ENCODE measurements at places on chromosomes 11 and 22.

- no peak for DNase-seq
Observed at GRCh38 chr22:45334068-45334467, 24.3 kb downstream of the FAM118A start.

DNA sequence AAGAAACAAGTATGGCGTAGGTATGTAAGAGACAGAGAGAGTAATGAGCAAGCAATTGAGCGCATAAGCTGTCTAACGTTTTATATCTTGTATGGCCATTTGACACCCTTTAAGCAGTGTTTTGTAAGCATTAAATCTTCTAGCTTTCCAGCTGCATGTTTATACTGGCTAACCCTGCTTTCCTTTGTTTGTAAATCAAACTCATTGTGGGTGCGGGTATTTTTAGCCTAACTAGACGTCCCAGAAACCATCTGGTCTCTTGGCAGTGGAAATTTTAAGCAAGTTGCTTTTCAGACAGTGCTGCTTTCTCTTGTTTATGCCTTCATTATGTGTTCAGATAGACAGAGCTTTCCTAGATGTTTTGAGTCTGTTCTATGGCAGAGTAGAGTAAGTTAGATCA, 73.5 kb downstream of the RNF169 start:
- DNase-seq = no peak

DNA sequence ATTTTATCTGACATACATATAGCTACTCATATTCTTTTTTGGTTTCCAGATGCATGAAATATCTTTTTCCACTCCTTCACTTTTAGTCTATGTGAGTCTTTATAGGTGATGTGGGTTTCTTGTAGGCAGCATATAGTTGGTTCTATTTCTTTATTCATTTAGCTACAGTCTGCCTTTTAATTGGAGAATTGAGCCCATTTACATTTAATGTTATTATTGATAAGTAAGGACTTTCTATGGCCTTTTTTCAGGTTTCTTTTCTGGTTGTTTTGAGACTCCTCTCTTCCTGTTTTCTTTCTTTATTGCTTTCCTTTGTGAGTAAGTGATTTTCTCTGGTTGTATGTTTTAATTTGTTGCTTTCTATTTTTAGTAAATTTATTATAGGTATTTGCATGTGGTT, 27.2 kb downstream of the CNTF start:
- no peak for DNase-seq

DNA sequence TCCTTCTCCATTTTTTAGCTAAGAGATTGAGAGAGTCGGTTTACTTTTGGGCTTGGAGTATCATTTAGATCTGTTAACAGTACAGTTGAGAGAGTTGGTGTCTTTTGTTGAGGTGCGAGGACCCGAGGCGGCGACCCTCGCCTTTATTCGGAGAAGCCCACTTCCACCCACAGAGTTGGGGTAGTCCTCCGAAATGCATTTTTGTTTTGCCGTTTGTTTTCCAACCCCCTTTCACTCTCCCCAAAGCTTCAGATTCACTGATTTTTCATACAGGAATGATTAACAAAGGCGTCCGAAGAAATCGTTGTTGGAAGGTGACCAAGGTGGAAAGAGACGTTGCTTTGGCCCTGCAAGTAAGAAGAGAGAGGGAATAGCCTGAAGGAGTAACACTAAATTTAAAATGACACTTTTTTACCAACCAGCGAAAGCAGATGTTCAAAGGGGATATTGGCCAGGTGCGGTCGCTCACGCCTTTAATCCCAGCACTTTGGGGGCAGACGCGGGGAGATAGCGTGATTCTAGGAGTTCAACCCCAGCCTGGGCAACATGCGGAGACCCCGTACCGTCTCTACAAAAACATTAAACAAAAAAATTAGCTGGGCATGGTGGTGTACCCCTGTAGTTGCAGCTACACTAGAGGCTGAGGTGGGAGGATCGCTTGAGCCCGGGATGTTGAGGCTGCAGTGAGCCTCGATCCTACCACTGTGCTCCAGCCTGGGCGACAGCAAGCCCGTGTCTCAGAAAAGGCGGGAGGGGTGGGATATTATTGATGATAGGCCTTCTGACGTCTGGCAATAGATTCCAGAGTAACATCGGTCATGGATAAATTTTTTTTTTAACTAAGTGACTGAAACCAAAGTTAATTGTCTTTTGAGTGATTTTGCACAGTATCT, 899 bp upstream of the RAB30 start:
- DNase-seq = no peak

- no peak for DNase-seq
Observed at GRCh38 chr22:25070956-25071355, 118.4 kb downstream of the KIAA1671 start.

DNA sequence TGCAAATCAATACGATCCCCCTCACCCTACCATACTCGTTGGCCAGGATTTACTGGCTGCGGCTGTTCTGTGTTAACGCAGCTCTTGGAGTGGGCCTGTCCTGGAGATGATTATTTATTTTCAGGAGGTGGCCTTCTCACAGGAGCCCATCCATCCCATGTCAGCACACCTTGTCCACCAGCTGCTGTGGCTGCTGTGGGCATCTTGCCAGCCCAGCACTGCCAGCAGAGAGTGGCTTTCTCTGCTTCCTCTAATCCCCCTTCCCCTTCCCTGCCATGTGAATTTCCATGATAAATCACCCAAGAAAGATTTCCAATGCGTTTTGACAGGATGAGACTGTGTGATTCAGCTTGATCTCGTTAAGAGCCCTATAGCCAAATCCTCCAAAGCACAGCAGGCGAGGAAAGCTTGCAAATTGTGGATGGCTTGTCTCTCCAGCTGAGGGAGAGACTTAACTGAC, 309.1 kb upstream of the C11orf87 start:
- DNase-seq = no peak

DNA sequence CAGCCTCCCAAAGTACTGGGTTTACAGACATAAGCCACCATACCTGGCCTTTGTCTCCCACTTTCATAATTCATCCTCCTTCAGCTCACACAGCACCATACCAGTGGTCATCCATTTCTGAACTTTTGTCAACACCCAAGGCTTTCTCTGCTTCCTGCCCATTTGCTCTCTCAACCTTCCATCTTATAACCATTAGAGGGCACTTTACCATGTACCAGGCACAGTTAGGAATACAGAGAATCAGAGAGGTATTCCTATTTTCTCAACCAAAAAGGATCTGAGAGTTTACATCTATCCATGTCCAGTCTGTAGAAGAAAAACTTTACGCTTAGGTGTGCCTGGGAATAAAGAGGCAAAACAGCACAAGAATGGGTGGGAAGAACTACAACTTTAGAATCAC, 397.6 kb downstream of the BUD13 start:
- no peak for DNase-seq

GRCh38 chr11:28245131-28245530, 136.9 kb downstream of the METTL15 start:
- no peak for DNase-seq

- no peak for DNase-seq
Observed at GRCh38 chr11:7651140-7651551, 22.2 kb downstream of the CYB5R2 start.

- DNase-seq = no peak
Observed at GRCh38 chr22:44055805-44056204, 31.7 kb downstream of the PARVB start.

DNA sequence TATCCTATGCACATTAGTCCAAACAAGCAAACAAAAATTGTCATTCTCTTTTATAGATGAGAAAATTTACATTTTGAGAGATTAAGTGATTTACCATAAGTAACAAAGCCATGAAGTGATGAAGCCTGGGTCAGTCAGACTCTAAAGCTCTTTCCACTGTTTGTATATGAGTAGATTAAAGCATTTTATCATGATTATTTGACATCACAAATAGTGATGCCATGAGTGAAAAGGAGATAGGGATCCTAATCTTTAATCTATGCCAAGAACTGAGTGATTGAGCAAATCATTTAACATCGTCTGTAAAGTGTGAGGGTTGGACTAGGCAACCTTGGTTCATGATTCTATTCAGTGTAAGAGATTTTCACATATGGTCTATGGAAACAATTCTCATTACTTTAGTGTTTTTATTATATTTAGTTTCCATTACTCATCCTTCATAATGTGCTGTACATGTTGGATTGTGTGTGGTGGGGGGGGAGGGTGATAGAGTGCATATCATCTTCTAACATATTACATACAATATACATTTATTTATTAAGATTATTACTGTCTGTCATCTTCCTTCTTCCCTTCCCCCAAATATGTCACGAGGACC, 50.7 kb downstream of the ARHGEF12 start:
- no peak for DNase-seq

DNA sequence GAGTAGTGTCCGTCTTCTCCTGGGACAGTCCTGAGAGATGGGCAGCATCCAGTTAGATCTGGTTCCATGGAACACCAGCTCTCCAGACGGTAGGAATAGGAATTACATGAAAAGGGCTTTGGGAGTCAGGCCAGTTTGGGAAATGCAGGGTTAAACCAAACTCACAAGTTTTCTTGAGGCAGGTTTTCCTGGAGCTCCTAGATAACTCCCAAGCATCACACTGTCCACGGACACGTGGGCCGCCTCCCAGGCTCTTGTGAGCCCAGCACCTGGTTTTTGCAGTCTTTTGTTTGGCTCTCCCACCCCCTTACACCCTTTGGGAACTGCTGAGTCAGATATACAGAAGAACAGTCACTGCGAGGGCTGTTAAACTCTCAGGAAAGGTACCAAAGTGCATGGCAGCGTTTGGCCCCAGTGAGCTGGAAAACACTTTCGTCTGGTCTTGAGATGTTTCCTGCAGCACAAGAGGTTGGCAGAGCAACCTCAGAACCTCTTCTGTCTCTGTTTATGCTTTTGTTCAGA, 90.0 kb downstream of the BCR start:
- DNase-seq = no peak
